Activated CD4-positive, alpha-beta T cell treated with anti-CD3 and anti-CD28 coated beads, Interleukin-2, amount 50 U/mL, for 4 hours (primary cell): ENCODE measurements at places on chromosomes 11 and 22.
A peak's percentile ranks its signal among the peaks of the same experiment; 100 is the strongest.

- DNase-seq = no peak
Measured at GRCh38 chr11:1793081-1793480, 29.4 kb upstream of the CTSD start.

- no peak for DNase-seq
Measured at GRCh38 chr11:7677796-7678201, 4.5 kb upstream of the CYB5R2 start.

DNA sequence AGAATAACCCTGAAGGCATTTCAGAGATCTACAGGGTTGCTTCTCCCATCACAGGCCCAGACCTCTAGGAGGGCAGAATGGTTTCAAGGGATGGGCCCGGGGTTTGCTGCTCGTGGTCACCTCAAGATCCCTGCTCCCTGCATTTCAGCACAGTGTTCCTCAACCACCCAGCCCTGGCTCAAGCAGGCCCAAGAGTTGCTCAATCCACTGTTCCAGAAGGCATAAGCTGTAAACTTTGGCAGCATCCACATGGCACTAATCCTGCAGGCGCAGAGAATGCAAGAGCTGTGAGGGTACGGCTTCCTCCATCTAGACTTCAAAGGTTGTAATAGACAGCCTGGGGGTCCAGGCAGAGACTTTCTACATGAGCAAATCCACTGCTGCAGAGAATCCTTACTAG, 225.0 kb upstream of the UBASH3B start:
- no peak for DNase-seq

GRCh38 chr11:130874396-130874795, 41.9 kb downstream of the SNX19 start:
- no peak for DNase-seq

- DNase-seq = no peak
Measured at GRCh38 chr11:95944623-95945022, 20.7 kb upstream of the MTMR2 start.

- peak; percentile 60 for DNase-seq
Measured at GRCh38 chr11:69443138-69443967, 38.1 kb upstream of the LINC01488 start.

- DNase-seq = no peak
Measured at GRCh38 chr11:110177086-110177456, 83.9 kb downstream of the ZC3H12C start.

DNA sequence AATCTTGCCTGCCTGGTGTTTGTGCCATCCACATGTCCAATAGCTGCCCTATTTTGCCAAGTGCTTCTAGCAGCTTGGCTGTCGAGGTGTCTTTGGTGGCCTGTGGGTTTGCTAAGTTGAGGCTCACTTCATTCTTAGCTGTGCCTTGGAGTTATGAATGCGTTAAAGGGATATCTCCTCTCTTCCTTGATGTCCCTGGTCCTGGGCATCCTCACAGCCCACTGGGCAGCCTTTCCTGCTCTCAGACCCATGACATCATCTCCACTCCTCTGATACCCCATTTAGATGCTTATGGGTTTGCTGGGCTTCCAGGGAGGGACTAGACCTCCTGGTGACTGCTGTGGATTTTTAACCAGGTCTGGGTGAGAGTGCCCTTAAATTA, 1.3 kb downstream of the LDLRAD3 start:
- no peak for DNase-seq

DNA sequence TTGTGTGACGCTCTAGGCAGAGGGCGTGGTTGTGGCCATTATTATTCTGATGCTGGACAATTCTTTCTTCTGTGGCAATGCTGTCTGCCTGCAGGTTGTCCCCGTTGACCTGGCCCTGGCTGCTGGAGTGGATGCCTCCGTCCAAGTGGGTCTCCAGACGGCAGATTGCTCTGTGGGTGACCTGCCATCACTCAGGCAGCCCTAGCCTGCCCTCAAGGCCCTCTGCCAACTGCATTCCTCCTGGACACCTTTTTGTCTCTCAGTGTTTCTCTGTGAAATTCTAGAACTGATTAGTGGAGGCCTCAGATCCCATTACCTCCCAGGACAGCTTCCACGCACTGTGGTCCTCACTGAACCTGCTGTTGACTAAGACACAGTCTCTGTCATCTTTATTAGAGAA, 86.7 kb downstream of the TBC1D22A start:
- DNase-seq = no peak

DNA sequence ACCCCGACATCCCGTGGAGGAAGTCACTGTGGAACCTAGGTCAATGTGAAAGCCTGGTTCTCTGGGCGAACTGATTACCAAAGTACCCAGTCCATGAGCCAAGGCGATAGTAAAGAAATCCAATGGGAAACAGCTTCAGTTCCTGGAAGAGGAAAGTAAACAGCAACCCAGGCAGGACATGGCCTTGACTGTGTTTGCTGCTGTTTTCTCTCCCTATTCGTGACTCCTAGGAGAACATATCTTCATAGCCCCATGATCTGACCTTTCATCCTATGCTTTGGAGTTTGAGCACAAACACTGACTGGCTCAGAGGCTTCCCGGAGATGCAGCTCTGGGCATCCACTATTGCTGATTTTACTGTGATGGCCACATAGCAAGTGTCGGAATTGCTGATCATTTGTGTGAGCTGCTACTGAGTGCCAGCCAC, 45.1 kb downstream of the LRFN4 start:
- no peak for DNase-seq

GRCh38 chr11:13152736-13153541, 124.7 kb upstream of the BMAL1 start:
- DNase-seq = no peak

DNA sequence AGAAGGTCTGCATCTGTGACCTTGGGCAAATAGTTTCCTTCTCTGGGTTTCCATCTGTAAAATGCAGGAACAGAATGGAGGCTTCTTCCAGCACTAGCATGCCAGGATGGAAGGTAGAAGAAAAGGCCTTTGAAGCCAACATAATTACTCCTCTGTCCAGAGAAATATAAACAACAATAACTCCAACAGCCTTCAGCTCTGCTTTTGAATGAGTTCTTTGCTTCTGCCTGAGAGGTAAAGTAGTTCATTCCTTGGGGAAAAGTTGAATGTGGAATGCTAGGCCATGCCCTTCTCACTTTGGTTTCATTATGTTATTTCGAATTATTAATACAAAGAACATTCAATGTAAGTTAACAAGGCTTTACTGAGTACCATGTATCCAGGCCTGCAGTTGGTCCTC, 61.2 kb upstream of the BLID start:
- no peak for DNase-seq

- no peak for DNase-seq
Measured at GRCh38 chr11:40170078-40170477, 1289.4 kb downstream of the LRRC4C start.

GRCh38 chr22:31347251-31348008, 1.3 kb upstream of the PATZ1 start:
- DNase-seq = peak; percentile 44

DNA sequence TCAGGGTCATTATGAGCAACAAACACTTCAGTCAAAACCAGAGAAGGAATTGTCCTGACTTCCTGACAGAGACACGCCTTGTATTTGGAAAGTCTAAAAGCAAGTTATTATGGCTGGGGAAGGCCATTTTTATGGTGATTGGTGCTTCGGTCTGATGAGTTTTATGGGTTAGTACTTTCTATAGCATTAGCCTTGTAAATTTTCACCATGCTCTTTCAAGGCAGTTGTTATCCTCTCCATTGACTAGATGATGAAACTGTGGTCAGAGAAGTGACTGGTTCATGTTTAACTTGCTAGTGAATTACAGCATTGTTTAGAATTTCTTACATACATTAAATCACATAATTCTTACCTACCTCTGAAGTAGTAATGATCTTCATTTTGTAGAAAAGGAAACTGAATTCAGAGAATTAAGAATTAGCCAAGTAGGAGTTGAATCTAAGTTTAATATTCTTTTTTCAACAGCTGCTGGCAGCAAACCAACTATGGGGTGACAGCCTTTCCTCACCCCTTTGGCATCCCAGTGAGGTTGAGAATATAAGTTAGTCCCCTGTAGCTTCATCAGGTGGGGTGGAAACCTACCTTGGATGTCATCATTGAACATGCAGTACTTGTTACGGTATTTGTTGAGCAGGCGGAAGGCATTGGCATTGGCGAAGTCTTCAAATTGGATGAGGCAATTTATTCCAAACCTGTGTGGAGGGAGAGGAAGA, 90.0 kb downstream of the CCDC81 start:
- no peak for DNase-seq

GRCh38 chr11:65102142-65103095, 6.4 kb downstream of the VPS51 start:
- DNase-seq = no peak

GRCh38 chr11:19382131-19382611, 141.4 kb upstream of the E2F8 start:
- no peak for DNase-seq

DNA sequence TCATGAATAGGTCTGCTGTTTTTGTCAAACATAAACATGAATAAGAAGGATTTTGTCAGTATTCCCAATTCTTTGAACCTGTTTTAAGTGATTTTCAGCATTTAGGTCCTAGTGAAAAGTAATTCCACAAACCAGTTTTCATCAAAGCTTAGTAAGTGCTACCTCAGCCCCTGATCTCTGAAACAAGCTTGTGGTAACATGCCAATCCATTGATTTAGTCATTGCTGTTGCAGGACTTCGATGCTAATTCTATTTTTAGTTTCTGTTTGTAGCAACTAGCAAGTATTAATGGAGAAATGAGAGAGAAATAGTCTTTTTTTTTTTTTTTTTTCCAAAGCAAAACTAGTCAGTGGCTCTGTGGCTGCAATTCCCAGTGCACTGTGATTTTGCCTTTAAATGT, 91.4 kb downstream of the JRKL start:
- DNase-seq = no peak

GRCh38 chr11:133386852-133387251, 145.4 kb downstream of the OPCML start:
- DNase-seq = no peak

- peak; percentile 76 for DNase-seq
Measured at GRCh38 chr11:61897387-61898246, 6.3 kb upstream of the FADS3 start.

DNA sequence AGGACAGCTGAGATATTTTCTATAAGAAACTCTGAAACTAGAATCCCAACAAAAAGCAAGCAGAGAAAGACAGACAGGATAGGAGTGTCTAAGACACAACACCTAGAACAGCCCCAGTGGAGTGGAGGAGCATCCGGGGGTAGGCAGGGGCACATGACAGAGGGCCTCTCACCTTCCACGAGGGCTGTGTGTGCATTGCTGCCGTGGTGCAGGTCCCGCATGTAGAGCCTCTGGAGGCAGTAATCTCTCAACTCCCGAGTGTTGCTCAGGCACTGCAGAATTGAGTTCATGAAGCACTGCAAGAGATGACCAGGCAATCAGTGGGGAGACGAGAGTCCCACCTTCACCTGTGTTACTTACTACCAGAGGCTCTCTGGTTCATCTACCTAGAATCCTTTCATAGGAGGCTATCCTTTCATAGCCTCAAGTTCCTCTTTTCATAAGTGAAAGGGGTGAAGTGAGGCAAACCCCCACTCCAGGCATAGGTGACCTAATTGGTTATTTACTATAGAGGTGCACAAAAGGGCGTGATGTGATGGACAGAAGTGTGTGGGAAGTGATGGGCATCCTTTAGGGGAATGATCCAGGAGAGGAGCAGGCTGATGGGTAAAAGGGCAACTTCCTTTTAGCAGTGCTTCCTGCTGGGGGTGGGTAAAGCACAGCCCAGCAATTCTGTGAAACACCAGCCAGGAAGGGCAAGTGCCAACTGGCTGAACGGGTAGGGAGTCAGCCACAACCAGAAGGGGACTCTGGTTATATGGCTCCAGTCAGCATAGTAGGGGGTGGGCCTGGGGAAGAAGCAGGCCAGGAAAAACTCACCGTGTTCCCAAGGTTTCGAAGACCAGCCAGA, 13.1 kb upstream of the MFRP start:
- DNase-seq = no peak

DNA sequence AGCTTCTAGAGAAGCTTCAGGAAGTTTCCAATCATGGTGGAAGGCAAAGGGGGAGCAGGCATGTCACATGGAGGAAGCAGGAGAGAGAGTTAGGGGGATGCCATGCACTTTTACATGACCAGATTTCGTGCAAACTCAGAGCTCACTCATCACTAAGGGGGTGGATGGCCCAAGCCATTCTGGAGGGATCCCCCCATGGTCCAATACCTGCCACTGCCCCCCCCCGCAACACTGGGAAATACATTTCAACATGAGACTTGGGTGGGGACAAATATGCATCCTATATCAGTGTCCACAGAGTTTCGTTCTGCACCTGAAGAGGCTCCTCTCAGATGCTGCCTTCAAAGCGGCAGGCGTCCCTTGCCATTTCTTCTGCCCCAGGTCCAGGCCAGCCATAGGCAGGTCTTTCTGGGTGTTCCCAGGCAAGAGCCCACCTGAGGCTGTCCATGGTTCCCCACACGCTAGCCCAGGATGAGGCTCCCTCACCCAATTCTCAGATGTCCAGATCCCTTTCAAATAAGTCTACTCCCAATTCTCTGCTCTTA, 1344.3 kb downstream of the TBC1D22A start:
- DNase-seq = no peak

GRCh38 chr11:111422494-111423249, 43.6 kb upstream of the POU2AF1 start:
- peak; percentile 41 for DNase-seq

- DNase-seq = no peak
Measured at GRCh38 chr11:11973361-11973800, 35.0 kb downstream of the DKK3 start.

- DNase-seq = no peak
Measured at GRCh38 chr22:38170469-38170868, 11.2 kb downstream of the PLA2G6 start.

DNA sequence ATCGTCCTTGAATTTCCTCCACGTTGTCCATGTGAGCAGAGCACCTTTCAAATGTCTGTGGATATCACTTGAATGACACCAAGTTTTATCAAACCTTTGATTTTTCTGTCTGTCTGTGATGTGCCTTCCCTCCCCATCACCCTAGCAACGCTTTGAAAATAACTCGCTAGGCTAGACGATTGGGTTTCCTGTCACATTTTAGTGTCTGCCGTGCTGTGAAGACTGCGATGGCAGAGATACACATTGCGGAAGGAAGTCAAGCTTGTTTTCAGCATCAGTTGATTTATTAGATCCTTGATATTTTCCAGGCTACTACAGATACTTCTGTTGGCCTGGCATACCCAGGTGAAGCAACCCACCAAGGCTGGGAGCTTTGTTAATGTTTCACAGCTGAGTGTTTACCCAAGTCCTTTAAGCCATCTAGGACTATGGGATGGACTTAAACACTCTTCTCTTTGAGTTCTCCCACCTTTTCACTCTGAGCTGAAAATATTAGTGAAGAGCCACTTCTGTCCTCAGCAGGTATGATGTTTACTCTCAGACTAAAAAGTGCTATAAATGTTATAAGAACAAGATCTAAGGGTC, 93.6 kb upstream of the CD44 start:
- DNase-seq = peak; percentile 60

DNA sequence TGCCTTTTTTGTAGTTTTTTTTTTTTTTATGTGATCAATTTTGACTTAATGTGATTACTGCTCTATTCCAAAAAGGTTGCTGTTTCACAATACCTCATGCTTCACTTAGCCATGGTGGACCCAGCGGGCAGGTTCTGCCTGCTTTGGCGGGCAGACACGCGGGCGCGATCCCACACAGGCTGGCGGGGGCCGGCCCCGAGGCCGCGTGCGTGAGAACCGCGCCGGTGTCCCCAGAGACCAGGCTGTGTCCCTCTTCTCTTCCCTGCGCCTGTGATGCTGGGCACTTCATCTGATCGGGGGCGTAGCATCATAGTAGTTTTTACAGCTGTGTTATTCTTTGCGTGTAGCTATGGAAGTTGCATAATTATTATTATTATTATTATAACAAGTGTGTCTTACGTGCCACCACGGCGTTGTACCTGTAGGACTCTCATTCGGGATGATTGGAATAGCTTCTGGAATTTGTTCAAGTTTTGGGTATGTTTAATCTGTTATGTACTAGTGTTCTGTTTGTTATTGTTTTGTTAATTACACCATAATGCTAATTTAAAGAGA, 12.5 kb downstream of the CCND1 start:
- DNase-seq = no peak

- no peak for DNase-seq
Measured at GRCh38 chr22:47061226-47061625, 298.8 kb downstream of the TBC1D22A start.
